Renal cortex interstitium (tissue), 15 donors: ENCODE measurements at places on chromosomes 12 and 14.

DNA sequence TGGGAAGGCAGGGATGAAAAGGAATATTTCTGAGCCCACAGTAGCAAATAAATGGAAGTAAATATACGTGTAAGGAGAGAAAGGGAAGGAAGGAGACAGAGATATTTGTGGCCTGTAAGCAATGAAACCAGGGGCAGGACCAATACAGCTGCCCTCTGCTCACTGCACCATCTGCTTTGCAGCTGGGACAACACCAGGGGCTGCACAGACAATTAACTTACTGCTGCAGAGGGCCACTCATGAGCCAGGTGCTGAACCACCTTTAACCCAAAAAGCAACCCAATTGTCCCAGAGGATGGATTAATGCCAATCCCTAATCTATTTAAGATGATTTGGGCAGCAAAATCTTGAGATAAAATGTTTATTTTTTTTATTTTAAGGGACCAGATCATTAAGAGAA is 30.6 kb upstream of the TMX1 start:
- DNase-seq: no peak

- no peak for DNase-seq
These were observed 479.7 kb upstream of the TBX3 start for GRCh38 chr12:115163710-115164109.

GRCh38 chr12:118061011-118061872 is at the start of gene WSB2:
Gene WSB2, minus strand, starts transcription at chr12:118061179. Its CDS starts 131 bp downstream, at chr12:118061048.
- DNase-seq: peak; percentile 45

DNA sequence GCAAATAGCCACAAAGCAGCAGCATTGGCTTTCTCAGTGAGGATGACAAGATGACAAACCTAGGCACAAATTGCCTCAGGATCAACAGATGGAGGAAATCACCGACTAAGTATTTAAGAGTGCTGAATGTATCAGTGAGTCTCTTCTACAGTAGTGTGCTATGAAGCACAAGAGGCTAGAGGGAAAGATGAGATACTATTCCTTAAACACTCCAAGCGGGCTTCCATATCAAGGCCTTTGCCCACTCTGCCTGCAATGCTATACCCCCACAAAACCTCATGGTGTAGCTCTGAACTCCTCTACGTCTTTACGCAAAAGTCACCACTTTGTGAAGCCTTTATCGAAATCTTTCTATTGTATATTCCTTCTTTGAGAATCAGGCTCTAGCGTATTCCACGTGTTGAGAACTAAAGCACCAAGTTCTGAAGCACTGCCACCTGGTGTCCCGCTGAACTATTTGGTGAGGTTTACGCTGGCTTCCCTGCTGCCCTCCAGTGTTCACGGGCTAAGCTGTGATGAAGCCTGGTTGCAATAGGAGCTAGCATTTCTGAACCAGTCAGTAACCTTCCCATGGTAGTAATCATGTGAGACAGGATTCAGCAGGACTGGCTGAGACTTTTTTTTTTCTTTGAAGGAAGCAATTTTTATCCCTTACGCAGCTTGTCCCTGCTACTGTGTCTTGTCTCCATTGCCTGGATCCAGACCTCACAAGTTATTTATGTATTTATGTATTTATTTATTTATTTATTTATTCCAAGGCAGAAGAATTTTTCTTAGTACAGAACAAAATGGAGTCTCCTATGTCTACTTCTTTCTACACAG is 426.5 kb upstream of the OR4E1 start:
- DNase-seq: peak; percentile 56

DNA sequence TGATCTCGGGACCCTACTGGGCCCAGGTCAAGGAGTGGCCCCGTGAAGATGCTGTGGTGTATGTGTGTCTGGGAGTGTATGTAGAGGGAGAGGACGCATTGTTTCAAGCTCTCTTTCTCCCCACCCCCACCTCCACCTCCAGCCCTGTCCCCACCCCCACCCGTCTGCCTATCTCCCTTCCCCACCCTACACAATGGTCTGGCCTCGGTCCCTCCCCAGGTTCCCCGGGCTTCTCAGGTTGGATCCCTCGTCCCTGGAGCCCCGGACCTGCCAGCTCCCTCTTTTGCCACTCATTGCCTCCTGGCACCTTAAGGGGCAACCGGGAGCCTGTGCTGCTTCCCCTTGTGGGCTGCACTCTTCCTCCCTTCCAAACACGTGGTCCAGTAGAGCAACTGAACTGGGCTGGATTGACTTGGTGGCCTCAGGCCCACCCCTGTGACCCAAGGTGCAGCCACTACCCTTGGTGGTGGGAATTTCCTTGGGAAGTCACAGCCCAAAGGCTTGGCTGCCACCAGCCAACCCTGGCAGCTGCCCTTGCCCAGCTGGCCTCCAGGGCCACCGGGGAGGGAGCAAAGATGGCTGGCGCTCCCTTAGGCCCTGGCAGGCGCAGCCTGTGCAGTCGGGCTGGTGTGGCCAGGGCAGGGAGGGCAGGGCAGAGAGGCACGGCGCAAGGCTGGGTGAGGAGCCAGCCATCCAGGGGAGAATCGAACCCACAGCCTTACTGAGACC is 628 bp downstream of the VRTN start:
- DNase-seq: no peak

- no peak for DNase-seq
These were observed 9.3 kb downstream of the COCH start for GRCh38 chr14:30883508-30884294.

DNA sequence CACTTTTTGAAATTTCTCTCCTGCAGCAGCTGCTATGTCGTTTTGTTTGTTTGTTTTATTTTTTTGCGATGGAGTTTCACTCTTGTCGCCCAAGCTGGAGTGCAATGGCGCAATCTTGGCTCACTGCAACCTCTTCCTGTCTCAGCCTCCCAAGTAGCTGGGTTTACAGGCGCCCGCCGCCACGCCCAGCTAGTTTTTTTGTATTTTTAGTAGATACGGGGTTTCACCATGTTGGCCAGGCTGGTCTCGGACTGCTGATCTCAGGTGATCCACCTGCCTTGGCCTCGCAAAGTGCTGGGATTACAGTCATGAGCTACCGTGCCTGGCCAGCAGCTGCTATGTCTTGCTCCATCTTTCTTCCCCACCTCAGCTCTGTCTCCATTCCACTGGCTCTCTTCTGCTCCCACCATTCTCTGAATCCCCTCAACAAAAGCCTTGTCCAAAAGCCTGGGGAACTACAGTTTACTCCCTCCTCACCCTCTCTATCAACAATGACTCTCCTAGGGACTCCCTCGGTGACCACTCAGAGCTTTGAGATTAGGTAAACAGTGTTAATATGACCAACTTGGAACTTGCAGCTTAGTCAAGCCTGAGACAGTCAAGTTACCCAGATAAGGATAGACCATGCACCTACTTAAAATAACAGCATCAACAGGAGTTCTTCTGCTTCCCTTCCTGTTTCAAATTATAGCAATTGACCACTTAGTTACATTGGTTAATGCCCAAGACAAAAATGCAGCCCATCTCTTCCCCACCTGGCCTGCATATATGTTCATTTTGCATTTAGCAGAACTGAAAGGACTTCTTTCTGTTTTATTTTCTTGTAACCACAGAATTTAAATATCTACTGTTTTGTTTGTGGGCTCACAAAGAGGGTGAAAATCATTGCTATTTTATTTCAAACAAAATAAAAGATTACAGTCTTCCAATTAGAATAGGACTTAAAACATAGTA is 189.0 kb upstream of the AMIGO2 start:
- no peak for DNase-seq

- DNase-seq: no peak
These were observed 21.0 kb upstream of the HMGA2 start for GRCh38 chr12:65803251-65803650.

- no peak for DNase-seq
These were observed 37.3 kb upstream of the RCOR1 start for GRCh38 chr14:102554821-102555819.

- no peak for DNase-seq
These were observed 85.7 kb downstream of the BORCS5 start for GRCh38 chr12:12442548-12443071.

DNA sequence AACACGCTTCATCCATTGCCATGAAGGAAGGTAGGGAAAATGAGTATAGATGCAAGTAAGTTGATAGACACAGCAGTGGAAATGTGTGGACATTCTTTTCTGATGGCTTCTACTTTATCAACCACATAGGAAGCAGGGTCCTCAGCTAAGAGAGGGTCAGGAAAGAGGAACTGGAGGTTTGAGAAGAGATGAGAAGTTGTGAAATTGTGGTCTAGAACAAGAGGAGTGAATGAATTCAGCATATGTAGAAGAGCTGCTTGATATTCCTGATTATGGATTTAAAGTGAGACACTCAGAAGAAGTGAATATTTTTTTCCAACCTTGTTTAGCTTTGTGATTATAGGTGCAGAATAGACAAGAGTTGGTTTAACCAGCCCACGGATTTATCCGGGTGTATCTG is 128.5 kb downstream of the SLC15A5 start:
- no peak for DNase-seq

DNA sequence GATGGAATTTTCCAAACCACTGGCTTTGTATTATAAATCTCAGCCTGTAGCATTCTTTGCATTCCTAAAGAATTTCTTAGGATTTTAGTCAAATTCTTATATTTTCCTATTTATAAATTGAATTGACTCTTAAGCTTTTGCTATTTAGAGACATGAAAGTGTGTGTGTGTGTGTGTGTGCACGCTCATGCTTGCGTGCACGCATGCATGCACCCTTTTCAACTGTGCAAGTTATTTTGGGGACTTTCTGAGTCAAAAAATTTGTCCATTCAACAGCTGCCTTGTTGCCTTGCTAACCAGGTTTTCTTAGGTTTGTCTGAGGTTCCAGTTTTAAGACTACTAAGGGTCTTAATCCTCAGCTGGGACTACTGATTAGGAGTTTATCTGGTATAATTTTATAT is 42.6 kb downstream of the GPATCH2L start:
- no peak for DNase-seq

DNA sequence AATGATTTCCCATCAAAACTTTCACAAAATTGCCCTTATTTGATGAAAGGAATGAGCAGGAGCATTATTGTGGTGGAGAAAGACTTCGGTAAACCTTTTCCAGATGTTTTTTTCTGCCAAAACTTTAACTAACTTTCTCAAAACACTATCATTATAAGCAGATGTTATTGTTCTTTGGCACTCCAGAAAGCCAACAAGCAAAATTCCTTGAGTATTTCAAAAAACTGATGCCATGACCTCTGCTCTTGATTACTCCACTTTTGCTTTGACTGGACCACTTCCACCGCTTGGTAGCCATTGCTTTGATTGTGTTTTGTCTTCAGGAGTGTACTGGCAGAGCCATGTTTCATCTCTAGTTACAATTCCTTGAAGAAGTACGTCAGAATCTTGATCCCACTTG is 29.7 kb upstream of the RAB21 start:
- DNase-seq: no peak

GRCh38 chr12:105026411-105026810 is 40.3 kb downstream of the NOPCHAP1 start:
- DNase-seq: peak; percentile 21

- DNase-seq: no peak
These were observed 138.4 kb upstream of the CDKN3 start for GRCh38 chr14:54258382-54258781.

DNA sequence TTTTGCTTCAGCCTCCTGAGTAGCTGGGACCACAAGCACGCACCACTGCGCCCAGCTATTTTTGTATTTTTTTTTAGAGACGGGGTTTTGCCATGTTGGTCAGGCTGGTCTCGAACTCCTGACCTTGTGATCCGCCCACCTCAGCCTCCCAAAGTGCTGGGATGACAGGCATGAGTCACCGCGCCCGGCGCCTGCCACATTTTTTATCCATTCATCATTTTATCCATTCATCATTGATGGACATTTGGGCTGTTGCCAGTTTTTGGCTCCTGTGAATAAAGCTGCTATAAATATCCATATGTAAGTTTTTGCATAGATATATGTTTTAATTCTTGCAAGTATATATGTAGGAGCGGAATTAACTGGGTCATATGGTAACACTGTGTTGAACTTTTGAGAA is 79.5 kb downstream of the DAAM1 start:
- DNase-seq: no peak

GRCh38 chr12:64450057-64450640 is 1.8 kb upstream of the TBK1 start:
- DNase-seq: no peak

DNA sequence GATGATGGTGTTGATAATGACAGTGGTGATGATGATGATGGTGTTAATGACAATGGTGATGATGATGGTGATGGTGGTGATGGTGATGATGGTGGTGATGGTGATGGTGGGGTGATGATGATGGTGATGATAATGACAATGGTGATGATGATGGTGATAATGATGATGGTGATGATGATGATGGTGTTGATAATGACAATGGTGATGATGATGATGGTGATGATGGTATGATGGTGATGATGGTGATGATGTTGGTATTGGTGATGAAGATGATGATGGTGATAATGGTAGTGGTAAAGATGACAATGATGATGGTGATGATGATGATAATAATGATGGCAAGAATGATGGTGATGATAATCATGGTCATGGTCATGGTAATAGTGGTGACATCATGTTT is 184.7 kb downstream of the SLC15A4 start:
- no peak for DNase-seq

- DNase-seq: no peak
These were observed 35.5 kb downstream of the PLXNC1 start for GRCh38 chr12:94183708-94184379.

GRCh38 chr12:51862947-51863346 is 14.4 kb upstream of the FIGNL2 start:
- DNase-seq: no peak

DNA sequence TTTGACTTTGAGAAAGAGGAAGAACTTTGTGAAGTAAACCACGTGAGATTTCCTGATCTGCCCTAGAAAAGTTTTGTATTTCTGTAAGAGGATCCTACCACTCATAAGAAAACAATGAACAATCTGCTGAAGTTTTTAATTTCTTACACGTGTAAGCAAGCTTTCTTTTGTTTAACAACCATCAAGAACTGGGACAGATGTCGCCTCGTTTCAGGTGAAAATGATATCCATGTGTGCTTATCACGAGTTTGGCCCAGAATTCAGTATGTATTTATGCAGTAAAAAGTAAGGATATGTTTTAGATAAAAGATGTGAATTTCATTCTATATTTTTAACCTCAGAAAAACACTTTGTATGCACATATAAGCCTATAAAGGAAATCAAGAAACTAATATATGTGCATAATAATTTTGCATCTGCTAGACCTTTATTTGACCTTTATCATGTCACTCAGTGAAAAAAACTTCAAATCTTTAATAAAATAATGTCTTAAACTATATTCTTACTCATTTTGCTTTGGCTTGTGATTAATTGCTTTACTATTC is 56.9 kb upstream of the DHRS4 start:
- no peak for DNase-seq

DNA sequence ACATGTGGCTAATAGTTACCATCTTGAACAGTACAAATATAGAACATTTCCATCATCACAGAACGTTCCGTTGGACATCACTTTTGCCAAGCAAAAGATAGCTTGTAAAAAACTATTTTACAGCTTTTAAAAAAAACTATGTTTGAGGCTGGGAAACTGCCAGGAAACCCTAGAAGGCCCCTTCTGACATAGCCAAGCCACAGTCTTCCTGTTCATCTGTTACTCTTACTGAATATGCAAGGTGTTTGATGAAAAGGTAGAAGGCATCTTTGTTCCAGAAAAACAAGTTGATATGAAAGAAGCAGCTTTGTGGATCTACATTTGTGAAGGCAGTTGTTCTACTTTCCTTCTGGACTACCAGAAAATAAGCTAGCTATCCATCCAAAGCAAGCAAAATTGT is 23.6 kb upstream of the WNK1 start:
- no peak for DNase-seq

GRCh38 chr14:20998674-20999366 is at the start of gene SLC39A2:
Gene SLC39A2, plus strand, starts transcription at chr14:20999293. Its CDS starts 154 bp downstream, at chr14:20999447.
- no peak for DNase-seq
